ENCODE measurements at places on chromosomes 1 and 21.
A peak's percentile ranks its signal among the peaks of the same experiment; 100 is the strongest.

DNA sequence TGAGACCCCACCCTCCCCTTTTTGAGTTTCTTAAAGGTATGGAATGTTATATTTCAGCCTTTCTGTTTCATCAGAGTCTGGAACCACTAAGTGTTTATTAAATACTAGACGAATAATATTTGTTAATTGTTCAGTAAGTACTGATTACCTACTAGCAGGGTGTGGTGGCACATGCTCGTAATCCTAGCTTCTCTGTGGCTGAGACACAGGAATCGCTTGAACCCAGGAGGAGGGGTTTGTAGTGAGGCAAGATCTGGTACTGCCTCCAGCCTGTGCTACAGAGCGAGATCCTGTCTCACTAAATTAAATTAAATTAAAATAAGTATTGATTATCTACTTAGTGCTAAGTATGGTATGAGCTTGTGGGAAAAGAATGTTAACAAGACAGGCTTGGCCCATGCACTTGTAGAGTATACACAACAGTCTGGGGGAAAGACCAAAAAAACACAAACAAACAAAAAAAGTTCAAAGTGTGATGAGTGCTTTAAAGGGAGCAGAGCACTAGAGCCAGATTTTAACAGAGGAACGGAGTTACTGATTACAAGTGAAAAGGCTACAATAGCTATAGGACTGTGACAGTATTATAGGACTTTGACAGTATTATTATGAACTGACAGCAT is 2.4 kb downstream of the CEPT1 start:
- H3K4me1 ChIP-seq = peaks cover 14% of the 10 kb centered on the region
- no peak for DNase-seq
- H3K36me3 ChIP-seq = no peaks in the 10 kb centered on the region
- no peak overlapping the region for H3K27ac ChIP-seq

- no peaks in the 10 kb centered on the region for H3K4me1 ChIP-seq
- no peak for DNase-seq
- H3K36me3 ChIP-seq = no peaks in the 10 kb centered on the region
- H3K27ac ChIP-seq = no peak overlapping the region
- H3K4me3 ChIP-seq = no peak overlapping the region
Measured at GRCh38 chr1:64881281-64881680, 85.1 kb downstream of the JAK1 start.

- H3K4me1 ChIP-seq = peaks cover 70% of the 10 kb centered on the region
- DNase-seq = peak; percentile 58
- peak overlapping the region; percentile 89 for H3K27ac ChIP-seq
Measured at GRCh38 chr1:156664767-156665411, 12.3 kb downstream of the NES start.

GRCh38 chr1:161834967-161835550 is 68.9 kb downstream of the ATF6 start:
- no peak overlapping the region for H3K27ac ChIP-seq
- no peaks in the 10 kb centered on the region for H3K36me3 ChIP-seq
- no peaks in the 10 kb centered on the region for H3K4me1 ChIP-seq
- H3K4me3 ChIP-seq = no peak overlapping the region
- no peak for DNase-seq
